ENCODE measurements at places on chromosomes 7 and 10. TPM values are rescaled to one million over a fixed set of nuclear protein-coding genes. Genes with fewer than 3 reads are reported as not detected.

GRCh38 chr7:94436700-94437099 is 42.0 kb downstream of the COL1A2 start:
- no peak for DNase-seq

KLHL7 gene
- 87.6 TPM for total RNA-seq

DNA sequence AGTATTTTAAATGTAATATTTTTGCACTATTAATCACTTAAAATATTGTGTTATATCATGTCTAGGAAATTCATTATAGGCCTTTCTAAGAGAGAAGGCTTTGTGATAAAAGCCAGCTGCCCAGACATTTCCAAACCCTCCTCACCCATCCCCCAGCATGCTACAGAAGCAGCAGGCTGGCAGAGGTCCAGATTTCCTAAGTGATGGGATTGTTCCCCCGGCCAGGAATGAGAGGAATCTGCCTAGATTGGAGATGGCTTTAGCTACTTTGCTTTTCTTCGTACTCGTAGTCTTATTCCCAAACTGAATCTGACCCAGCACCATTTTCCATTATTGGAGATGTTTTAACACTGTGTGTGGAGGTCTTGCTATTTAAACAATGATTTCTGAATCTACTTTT is 29.4 kb downstream of the CDK14 start:
- no peak for DNase-seq

- DNase-seq = no peak
These were observed 6.1 kb downstream of the PFKFB3 start for GRCh38 chr10:6208799-6209235.

GRCh38 chr7:27484451-27484850 is 178.2 kb downstream of the HIBADH start:
- DNase-seq = no peak
